ENCODE measurements at places on chromosomes 7 and 10. TPM values are rescaled to one million over a fixed set of nuclear protein-coding genes. Genes with fewer than 3 reads are reported as not detected.
A peak's percentile ranks its signal among the peaks of the same experiment; 100 is the strongest.

DNA sequence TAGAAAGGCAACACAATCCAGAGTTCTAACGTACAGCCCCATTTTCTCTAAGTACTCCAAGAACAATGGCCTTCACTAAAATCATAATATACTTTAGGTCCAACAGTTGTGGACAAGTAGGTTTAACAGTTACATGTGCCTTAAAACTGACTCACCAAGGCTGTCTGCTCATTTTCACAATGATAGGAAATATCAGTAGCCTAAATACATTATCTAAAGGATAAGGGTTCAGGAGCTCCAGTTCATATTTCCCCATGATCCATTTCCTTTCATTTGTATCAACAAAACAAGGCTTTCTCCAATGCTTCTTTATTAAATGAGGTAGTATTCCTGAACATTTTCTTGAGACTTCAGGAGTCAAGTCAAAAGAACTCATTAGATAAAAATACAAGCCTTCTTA is 164.0 kb downstream of the SLC25A13 start:
- peaks cover 6% of the 10 kb centered on the region for H3K4me1 ChIP-seq
- no peak overlapping the region for H3K27ac ChIP-seq
- H3K36me3 ChIP-seq, result peaks cover 18% of the 10 kb centered on the region
- DNase-seq, result no peak

DNA sequence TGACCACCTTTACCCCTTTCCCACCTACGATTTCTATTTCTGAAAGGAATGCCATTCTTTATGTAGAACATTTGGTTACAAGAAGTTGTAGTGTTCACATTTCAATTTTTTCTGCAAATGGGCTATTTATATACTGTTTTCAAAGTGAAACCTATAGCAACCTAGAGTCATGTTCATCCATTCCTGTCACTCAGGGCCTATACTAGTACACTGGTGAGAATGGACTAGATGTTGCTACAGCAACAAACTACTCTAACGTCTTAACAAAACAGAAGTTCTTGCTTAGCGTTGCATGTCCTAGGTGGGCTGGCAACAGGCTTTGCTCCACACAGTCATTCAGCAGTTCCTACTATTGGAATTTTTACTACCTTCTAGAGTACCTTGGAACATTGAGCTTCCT is 16.3 kb downstream of the CASD1 start:
- no peaks in the 10 kb centered on the region for H3K4me1 ChIP-seq
- H3K27ac ChIP-seq, result no peak overlapping the region

DNA sequence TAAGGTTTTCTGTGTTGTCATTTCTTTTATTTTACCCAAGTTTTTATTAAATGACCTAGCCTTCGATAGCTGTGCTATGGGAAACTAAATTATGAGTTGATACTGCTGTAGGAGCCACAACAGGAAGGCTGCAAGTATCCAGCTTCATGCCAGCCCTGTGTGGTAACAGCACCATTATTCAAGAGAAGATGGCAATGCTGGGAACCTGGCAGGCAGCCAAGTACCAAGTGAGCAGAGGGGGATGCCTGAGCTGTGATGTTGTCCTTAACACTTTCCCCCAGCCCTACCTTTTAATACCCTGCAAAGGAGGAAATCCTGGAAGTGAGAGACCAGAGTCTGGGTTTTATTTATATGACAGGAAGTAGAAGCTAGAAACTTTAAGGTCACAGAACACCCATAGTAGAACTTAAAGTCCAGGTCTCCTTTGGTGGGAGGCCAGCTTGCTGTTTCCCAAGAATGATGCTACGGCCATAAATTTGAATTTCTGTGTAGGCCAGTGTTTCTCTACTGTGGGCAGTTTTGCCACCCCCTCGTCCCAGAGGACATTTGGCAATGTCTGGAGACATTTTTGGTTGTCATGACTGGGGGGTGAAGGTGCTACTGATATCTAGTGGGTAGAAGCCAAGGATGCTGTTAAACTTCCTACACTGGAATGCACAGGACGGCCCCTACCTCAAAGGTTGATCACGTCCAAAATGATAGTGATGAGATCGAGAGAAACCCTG is 9.2 kb upstream of the ATXN7L1 start:
- H3K36me3 ChIP-seq, result no peaks in the 10 kb centered on the region
- H3K27me3 ChIP-seq, result no peaks in the 10 kb centered on the region
- H3K4me1 ChIP-seq, result peaks cover 9% of the 10 kb centered on the region
- peak; percentile 13 for DNase-seq
- H3K4me3 ChIP-seq, result no peak overlapping the region

Gene TWIST1
- total RNA-seq, result 2.4 TPM

DNA sequence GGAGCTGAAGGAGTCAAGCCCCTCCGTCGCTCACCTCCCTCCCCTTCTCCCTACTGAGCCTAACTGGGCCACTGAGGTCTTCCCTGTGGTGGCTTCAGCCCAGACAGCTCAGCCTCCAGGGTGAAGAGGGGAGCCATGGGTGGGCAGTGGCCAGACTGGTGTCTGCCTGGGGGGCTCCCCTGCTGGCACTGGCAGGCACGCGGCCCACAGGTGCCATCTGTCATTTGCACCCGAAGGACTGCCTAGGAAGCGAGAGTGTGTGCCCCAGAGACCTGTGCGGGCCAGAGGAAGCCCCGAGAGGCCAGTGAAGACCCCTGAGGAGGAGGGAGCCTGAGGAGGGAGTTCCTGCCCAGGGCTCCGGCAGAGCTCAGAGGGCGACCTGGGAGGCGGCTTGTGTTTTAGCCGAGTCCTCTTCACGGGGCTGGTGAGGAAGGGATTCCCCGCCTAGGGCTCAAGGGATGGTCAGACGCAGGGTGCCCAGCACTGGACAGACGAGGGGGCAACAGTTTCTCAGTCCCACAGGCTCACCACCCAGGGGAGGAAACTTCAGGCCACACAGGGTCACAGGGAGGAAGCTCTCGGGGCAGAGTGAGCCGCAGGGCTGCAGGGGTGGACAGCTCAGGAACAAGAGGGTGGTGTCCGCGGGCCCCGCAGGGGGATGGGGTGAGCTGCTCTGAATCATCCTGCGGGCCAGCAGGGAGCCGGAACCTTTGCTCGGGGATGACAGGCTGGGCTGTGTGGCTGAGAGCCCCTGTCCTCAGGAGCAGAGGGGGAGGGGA is 76.2 kb upstream of the PPP2R2D start:
- H3K4me1 ChIP-seq, result peaks cover 2% of the 10 kb centered on the region
- H3K27me3 ChIP-seq, result peaks cover 6% of the 10 kb centered on the region
- no peaks in the 10 kb centered on the region for H3K36me3 ChIP-seq
- H3K4me3 ChIP-seq, result no peak overlapping the region
- no peak overlapping the region for H3K27ac ChIP-seq
- DNase-seq, result no peak

Gene APBB1IP
- total RNA-seq, result not detected

- no peak overlapping the region for H3K27ac ChIP-seq
- H3K4me3 ChIP-seq, result no peak overlapping the region
- H3K36me3 ChIP-seq, result no peaks in the 10 kb centered on the region
- no peaks in the 10 kb centered on the region for H3K27me3 ChIP-seq
- no peaks in the 10 kb centered on the region for H3K4me1 ChIP-seq
- DNase-seq, result no peak
These were observed 9.4 kb downstream of the PRSS58 start for GRCh38 chr7:142248166-142249160.

Gene ODAD2
- total RNA-seq, result 3.9 TPM

DNA sequence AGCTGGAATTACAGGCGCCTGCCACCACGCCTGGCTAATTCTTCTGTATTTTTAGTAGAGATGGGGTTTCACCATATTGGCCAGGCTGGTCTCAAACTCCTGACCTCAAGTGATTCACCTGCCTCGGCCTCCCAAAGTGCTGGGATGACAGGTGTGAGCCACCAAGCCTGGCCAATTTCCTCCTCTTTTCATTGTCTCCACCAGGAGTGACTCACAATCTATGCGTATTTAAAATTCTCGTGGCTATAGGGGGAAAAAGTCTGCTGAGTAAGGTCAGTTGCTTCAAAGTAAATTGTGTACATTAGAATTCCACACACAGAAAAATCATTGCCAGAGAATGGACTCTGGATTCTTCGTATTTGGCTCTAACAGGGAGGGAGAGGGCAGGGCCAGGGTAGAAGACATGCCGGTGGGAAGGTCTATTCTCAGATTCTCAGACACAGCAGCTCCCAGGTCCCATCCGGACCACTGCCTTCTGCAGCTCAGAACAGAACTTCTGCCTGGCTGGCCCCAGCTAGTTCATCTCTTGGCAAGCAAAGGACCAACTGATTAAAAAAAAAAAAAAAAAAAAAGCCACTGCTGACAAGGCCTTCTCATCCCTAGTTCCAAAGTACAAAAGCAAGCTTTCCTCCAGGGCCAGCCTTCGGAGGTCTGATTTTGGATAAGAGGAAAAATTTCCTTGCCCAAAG is 22.2 kb downstream of the PSPH start:
- H3K27me3 ChIP-seq, result peaks cover 7% of the 10 kb centered on the region
- no peak overlapping the region for H3K4me3 ChIP-seq
- DNase-seq, result no peak
- peaks cover 12% of the 10 kb centered on the region for H3K36me3 ChIP-seq
